ENCODE measurements at places on chromosomes 16 and 17.

- peak; percentile 46 for DNase-seq
These were observed at the start of gene SLC16A11 for GRCh38 chr17:7043497-7044198. SLC16A11 (minus strand) TSS chr17:7044092; CDS start chr17:7043513, 579 bp downstream.

- DNase-seq = no peak
These were observed 30.1 kb upstream of the CPNE2 start for GRCh38 chr16:57062329-57062728.

GRCh38 chr17:64024781-64025731 is 4.6 kb upstream of the ICAM2 start:
- DNase-seq = peak; percentile 35

DNA sequence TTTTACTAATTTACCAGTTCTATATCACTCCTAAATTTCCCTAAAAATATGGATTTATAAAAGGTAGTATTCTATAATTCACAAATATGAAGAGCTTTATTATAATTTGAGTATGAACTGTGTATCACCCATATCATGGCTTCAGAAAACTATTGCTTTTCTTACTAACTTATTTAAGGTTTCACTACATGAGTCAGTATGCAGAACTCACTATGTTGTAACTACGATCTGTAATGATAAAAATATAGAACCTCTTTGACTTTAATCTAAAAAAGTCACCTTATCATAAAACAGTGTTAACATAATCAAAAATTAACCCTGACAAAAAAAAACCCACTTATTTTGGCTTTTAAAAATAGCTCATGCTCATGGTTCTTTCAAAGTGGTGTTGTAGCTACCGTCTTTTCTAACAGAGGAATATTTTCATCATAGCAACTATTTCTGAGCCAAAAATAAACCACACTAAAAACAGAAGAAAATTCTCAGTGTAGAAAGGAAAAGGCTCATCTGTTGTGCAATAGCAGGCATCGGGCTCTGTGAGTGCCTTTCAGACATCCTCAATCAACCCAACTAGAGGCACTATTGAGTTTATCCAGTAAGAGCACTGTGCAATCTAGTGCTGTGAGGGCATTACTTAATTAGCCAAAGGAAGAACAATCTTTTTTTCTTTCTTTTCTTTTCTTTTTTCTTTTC is 42.1 kb downstream of the ITGAM start:
- no peak for DNase-seq

- DNase-seq = no peak
These were observed 3.4 kb downstream of the NOD2 start for GRCh38 chr16:50696575-50697420.

GRCh38 chr17:13736916-13737315 is 135.2 kb upstream of the HS3ST3A1 start:
- DNase-seq = no peak

GRCh38 chr17:73748508-73748907 is 104.3 kb upstream of the SDK2 start:
- DNase-seq = no peak

- DNase-seq = no peak
These were observed 6.2 kb upstream of the SLC25A19 start for GRCh38 chr17:75295201-75296158.

- no peak for DNase-seq
These were observed 14.2 kb upstream of the MARCHF10 start for GRCh38 chr17:62822080-62822904.

DNA sequence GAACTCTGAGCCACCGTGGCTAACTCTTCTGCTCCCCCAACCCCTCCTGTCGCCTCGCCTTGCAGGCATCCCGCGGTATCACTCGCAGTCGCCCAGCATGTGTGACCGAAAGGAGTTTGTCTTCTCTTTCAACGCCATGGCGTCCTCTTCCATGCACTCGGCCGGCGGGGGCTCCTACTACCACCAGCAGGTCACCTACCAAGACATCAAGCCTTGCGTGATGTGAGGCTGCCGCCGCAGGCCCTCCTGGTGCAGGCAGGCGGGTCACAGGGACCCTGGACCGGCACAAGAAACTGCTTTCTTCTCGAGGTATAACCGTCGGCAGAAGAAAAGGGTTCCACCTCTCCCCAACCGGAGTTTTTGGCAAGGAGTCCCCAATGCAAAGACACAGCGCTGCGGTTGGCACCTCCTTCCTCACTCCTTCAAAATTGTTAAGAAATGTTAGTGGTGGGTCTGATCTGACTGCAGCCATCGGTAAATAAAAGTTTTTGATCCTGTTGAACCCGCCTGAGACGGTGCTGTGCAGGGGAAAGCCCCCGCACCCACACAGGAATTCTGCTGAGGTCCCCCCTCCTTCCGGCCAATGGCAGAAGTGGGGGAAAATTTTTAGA is 2.6 kb downstream of the FOXF1 start:
- no peak for DNase-seq

- peak; percentile 88 for DNase-seq
These were observed at the start of gene COG1 for GRCh38 chr17:73192894-73193701. COG1 (plus strand) TSS chr17:73193055; CDS start chr17:73193070, 15 bp downstream.

All from stimulated activated CD4-positive, alpha-beta T cell treated with anti-CD3 and anti-CD28 coated beads, TNF-alpha, amount 100 ng/mL, for 24 hours (primary cell).